ENCODE measurements at places on chromosomes 4 and X. TPM values are rescaled to one million over a fixed set of nuclear protein-coding genes. Genes with fewer than 3 reads are reported as not detected.

The XAGE1A gene
- not detected for total RNA-seq

DNA sequence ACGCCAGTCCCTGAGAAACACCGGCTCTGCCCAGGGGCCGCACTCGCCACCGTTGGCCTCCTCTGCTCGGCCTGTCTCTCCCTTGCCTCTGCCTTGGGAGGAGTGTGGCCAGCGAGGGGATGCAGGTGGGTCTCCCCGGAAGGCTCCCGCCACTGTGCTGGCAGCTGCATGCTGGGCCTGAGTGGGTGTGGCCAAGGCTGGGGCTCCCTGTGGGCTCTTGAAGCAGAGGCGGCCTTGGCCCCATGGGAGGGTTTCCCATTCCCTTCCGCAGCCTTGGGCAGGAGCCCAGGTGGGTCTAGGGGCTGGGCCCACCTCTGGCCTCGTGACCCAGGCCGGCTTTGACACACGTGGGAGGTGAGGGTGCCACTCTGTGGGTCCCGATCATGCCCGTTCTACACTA, 19.1 kb downstream of the FGFRL1 start:
- no peaks in the 10 kb centered on the region for H3K36me3 ChIP-seq
- H3K4me3 ChIP-seq = no peak overlapping the region
- no peaks in the 10 kb centered on the region for H3K4me1 ChIP-seq

- no peak overlapping the region for H3K4me3 ChIP-seq
- no peaks in the 10 kb centered on the region for H3K4me1 ChIP-seq
- no peaks in the 10 kb centered on the region for H3K27me3 ChIP-seq
- no peaks in the 10 kb centered on the region for H3K36me3 ChIP-seq
- DNase-seq = no peak
These were observed 29.7 kb upstream of the DIPK2B start for GRCh38 chrX:45230410-45230809.

- H3K27me3 ChIP-seq = no peaks in the 10 kb centered on the region
- H3K4me3 ChIP-seq = peak overlapping the region; percentile 73
- no peaks in the 10 kb centered on the region for H3K36me3 ChIP-seq
- DNase-seq = no peak
These were observed 593 bp downstream of the ELF4 start for GRCh38 chrX:130109429-130110378.
